HCEC 1CT (cell line): ENCODE measurements at places on chromosomes 5 and 9.
A peak's percentile ranks its signal among the peaks of the same experiment; 100 is the strongest.

GRCh38 chr5:113510836-113511451 is 2.5 kb upstream of the YTHDC2 start:
- DNase-seq = peak; percentile 65

DNA sequence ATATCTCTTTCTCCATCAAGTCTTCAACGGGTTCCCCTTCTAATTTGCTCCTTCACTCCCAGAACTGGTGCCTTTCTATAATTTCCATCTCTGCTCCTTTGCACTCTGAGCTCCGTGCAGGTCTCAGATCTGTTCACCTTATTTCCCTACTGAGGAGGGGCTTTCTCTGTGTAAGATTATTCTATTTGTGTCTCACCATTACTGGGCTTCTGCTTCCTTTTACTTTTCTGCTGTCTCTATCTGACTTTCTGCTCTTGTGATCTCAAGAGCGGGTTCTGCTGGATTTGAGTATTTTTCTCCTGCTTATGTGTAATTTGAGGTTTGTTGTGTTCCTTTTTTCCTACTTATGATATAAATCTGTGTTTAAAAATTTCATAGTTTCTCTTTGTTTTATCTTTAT is 117.5 kb downstream of the PCSK5 start:
- DNase-seq = no peak

GRCh38 chr5:59358005-59358861 is 535.3 kb downstream of the PDE4D start:
- DNase-seq = no peak

- no peak for DNase-seq
These were observed 177.2 kb downstream of the GADD45G start for GRCh38 chr9:89781838-89782540.

GRCh38 chr9:95505717-95506427 is 10.9 kb downstream of the PTCH1 start:
- peak; percentile 48 for DNase-seq

- DNase-seq = no peak
These were observed 179.7 kb downstream of the C9orf152 start for GRCh38 chr9:110028271-110028670.
